Ureter (tissue), 1 donor: ENCODE measurements at places on chromosomes 12 and 14. TPM values are rescaled to one million over a fixed set of nuclear protein-coding genes. Genes with fewer than 3 reads are reported as not detected.
A peak's percentile ranks its signal among the peaks of the same experiment; 100 is the strongest.

The GNB3 gene
- total RNA-seq, result 4.5 TPM

GRCh38 chr12:90515199-90516175 lies 439.5 kb downstream of the CCER1 start:
- no peak for DNase-seq

DNA sequence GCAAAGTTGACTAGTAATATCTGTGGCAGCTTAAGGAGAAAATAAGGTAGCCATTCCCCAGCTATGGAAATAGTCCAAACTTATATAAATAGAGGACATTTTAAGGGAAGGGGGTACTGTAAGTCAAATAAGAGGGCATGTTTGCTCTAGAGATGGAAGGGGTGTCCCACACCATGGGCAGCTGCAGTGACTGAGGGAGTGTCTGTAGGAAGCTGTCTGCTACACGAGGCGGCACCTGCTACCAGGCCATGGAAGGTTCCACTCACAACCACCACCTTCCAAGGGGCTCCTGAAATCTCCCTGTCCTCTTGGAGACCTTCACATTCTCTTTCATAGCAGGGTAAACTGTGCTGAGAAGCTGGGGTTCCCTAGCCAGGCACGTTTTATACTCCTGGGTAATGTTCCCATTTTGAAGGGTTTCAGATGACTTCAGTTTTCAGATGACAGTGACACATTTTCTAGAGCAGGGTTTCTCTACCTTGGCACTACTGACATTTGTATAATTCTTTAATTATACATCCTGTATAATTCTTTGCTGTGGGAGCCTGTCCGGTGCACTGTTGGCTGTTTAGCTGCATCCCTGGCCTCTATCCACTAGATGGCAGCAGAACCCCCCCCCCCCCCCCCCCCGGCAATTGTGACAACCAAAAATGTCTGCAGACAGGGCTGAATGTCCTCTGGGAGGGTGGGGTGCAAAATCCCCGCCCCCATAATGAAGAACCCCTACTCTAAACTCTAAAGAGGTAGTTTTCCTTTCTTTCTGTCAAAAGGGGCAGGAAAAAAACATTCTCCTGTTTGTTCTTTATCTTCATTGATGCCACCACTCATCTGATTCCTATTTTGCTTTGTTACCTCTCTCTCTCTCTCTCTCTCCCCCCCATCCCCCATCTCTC lies 11.6 kb upstream of the SMCO2 start:
- no peak for DNase-seq

- no peak for DNase-seq
These were observed 224.2 kb downstream of the KCNC2 start for GRCh38 chr12:74985293-74985985.

The NANOG gene
- total RNA-seq, result 2.5 TPM

DNA sequence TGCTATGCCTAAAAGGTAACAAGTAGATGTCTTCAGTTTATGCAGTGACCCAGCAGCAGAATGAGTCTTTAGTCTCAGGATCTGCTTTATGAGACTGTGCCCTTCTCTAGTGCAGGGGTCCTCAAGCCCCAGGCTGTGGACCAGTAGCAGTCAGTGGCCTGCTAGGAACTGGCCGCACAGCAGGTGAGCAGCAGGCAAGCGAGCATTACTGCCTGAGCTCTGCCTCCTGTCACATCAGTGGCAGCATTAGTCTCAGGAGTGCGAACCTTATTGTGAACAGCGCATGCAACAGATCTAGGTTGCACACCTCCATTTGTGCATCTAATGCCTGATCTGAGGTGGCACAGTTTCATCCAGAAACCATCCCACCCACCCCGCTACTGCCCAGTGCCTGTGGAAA lies 38.4 kb downstream of the LRP6 start:
- no peak for DNase-seq

The CMKLR1 gene
- total RNA-seq, result 5.2 TPM

GRCh38 chr14:76080471-76080870 lies 71.3 kb upstream of the GPATCH2L start:
- no peak for DNase-seq

The GPD1 gene
- 1.7 TPM for total RNA-seq

DNA sequence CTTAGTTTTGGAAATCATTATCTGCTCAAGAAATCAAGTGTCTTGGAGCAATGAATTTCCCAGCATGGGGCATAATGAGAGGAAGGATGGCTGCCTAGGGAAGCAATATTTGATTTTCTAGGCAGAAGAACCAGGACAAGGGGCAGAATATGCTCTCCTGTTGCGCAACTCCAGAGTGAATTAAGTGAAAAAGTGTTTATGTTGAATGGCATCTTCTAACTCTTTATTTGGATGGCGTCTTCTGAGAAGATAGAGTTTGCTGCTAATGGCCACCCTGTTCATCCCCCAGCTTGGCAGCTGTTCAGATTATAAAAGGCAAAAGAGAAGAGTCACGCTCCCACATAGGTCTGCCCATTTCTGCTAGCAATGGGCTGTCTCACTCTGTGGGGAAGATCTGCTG lies 1278.1 kb downstream of the AACS start:
- no peak for DNase-seq

DNA sequence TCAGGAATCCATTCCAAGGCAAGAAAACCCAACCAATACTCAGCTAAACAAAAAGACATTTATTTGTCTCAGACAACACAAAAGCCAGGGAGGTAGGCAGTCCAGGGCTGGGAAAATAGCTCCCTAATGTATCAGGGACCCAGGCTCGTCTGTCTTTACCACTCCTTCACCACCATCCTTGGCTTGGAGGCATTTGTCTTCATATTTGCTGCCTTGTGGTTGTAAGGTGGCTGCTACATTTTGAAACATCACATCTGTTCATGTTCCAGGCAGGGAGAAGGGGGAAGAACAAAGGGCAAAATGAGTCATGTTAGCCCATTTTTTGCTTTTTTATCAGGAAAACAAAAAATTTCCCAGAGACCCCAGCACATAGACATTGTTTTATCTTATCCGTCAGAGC lies 44.8 kb upstream of the PCED1B start:
- no peak for DNase-seq

The LRRK2 gene
- 12.7 TPM for total RNA-seq

The TRHDE gene
- total RNA-seq, result 12.1 TPM

The LETMD1 gene
- total RNA-seq, result 97.8 TPM

DNA sequence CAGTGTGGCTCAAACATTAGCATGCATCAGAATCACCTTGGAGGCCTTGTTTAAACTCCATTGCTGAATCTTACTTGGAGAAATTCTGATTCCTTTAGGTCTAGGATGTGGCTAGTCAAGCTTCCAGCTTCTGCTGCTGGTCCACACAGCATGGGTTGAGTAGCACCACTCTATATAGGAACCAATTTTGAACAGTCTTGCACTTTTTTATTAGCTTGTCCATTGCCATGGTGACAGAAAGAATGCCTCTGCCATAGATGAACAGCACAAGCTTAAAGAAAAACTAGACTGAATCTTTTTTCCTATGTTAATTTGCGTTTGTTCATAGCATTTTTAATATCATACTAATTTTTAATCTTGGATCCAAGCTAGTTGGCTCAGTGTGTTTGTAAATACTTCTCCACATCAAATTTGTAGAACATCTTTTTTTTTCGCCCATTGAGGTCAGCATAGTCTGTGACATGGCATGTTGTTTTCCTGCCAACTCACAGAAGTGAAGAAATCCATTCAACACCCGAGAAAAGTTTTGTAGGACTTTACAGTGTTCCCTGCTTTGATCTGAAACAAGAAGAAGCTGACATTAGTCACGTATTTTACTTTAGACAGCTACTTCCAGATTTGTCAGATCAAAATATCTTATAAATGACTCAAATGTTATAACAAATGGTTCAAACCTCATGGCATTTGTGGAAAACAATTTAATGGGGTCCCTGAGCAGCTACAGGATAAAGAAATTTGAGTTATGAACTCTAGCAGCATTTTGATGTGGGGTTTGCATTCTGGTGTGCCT lies 438.8 kb downstream of the EGLN3 start:
- no peak for DNase-seq

DNA sequence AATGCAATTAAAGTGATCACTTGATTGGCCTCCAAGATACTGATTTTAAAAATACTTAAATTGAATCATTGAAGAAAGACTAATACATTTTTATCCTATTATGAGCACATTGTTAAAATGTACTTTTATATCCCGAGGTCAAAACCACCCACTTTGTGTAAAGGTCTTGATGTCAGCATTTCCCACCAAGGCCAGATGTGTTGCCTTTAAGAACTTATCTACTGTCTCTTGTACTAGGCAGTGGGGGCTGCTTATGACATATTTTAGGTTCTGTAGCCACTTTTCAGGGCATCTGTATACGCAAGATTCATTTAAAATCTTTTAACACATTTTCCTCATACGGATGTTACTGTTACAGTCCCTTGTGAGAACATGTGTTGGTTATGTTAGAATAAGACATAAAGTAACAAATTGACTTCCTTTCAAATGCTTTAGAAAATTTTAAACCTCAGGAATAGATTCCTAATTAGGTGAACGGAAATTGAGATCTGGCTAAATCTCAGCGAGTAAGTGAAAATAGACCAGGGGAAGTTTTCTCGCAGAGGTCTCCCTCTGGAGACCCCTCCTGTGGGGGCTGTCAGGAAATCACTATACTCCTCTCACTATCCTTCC lies 456.2 kb downstream of the ADAMTS20 start:
- no peak for DNase-seq

GRCh38 chr14:60381909-60382308 lies 104.0 kb downstream of the C14orf39 start:
- no peak for DNase-seq

GRCh38 chr12:27474344-27474743 lies 27.8 kb downstream of the SMCO2 start:
- DNase-seq, result no peak

The CISTR gene
- total RNA-seq, result not detected

GRCh38 chr12:2957816-2958431 lies 1.3 kb upstream of the TEAD4 start:
- no peak for DNase-seq

DNA sequence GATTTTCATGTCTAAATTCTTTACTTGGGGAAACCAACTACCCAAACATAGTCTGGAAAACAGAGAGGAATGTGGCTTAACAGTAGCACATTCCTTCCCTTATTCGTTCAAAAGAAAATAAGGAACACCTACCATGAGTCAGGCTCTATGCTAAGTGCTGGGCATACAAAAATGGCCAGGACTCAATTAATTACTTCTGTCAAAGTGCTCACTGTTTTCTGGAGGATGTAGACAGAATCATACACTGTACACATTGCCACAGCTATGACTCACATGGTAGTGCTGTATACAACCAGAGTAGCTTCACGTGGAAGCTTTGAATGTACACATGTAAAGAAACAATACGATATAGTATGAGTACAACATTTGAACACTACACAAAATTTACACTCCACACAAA lies 50.1 kb downstream of the SLC25A21 start:
- no peak for DNase-seq

DNA sequence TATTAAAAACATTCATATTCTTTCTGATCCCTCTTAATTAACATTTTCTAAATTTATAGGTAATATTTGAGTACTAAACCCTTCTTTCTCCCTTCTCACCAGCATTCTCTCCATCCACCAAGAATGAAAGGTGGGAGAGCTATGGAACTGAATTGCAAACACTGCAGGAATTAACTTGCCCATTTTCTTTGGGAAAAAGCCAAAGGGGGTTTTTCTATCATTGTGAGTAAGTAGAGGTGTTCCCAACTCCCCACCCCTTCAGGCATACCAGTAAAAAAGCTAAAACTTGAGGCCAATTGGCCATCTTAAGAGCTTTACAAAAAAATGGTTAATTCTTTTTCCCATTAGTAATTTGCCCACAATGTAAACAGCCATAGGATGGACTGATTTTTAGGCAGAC lies 23.7 kb downstream of the PCNX1 start:
- DNase-seq, result no peak

DNA sequence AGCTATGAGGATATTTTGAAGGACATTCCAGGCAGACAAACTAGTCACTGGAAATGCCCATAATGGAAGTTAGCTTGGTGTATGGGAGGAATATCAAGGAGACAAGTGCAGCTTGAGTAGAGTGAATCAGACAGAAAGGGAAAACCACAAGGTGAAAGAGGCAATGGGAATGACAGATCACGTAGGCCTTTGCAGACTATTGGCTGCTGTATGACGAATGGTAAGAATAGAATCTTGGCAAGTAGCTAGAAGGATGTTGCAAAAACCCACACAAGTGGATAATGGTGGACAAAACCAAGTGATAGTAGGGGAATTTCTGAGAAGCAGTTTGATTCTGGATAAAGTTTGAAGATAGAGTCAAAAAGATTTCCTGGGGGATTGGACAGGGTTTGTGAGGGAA lies 196.9 kb upstream of the NOVA1 start:
- no peak for DNase-seq

DNA sequence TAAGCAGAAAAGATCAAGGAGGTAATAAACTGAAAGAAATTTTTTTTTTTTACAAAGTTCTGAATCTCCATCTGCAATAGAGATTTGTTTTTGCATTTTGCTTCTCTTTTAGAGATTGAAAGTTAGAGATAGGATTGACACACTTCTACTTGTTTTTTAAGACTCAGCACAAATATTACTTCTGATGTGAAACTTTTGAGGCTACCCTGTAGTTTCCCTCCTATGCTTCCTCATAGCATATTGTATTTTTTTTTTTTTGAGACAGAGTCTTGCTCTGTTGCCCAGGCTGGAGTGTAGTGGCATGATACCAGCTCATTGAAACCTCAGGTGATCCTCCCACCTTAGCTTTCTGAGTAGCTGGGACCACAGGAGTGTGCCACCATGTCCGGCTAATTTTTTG lies 32.1 kb upstream of the SGPP1 start:
- no peak for DNase-seq

The CMA1 gene
- total RNA-seq, result 2.2 TPM

DNA sequence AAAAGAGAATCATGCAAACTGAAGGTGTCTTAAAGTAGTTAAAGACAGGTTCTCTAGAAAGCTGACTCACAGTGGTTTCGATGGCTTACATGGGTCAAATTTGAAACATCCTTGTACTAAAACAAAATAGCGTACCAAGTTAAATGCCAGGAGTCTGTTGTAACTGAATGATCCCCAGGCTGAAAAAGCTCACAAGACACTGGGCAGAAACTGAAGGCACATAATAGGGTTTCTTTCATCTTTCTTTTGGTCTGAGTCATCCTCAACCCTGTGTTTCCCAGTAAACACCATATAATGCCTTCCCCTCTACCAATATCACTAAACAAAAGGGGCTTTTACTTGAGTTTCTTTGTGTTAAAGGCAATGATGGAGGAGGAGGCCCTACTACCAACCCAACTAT lies 12.8 kb downstream of the ZFYVE1 start:
- DNase-seq, result no peak

DNA sequence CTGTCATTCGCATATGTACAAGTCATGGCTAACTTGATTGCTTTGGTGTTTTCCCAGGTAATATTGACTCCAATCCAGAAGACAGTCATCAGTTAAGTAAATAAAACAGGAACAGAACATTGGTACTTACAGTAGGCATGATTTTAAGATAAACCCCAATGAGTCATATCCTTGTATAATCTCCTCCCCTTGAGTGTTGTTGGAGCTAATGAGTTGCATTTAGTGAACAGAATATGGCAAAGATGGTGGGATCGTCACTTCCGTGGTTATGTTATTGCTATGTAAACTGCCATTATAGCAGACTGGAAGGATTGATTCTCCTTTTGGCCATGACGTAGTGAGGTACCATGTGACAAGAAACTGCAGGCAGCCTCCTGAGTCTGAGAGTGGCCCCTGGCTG lies 102.2 kb downstream of the TMX1 start:
- DNase-seq, result no peak

The NKX2-8 gene
- not detected for total RNA-seq

- peak; percentile 58 for DNase-seq
These were observed 657 bp downstream of the PEBP1 start for GRCh38 chr12:118136559-118137003.
